ENCODE measurements at places on chromosomes 6 and 20. TPM values are rescaled to one million over a fixed set of nuclear protein-coding genes. Genes with fewer than 3 reads are reported as not detected.

Gene MAFB
- 128 TPM for polyA plus RNA-seq

Gene MYLK4
- 1.7 TPM for polyA plus RNA-seq

Gene CHRNA4
- 5.0 TPM for polyA plus RNA-seq

Gene FAM209B
- not detected for polyA plus RNA-seq

Gene NKX2-2
- not detected for polyA plus RNA-seq

Gene SPINT3
- not detected for polyA plus RNA-seq

- DNase-seq = no peak
Measured at GRCh38 chr6:10976571-10976970, 67.5 kb downstream of the ELOVL2 start.

GRCh38 chr20:1280195-1281102 lies 14.4 kb downstream of the SNPH start:
- DNase-seq = no peak

DNA sequence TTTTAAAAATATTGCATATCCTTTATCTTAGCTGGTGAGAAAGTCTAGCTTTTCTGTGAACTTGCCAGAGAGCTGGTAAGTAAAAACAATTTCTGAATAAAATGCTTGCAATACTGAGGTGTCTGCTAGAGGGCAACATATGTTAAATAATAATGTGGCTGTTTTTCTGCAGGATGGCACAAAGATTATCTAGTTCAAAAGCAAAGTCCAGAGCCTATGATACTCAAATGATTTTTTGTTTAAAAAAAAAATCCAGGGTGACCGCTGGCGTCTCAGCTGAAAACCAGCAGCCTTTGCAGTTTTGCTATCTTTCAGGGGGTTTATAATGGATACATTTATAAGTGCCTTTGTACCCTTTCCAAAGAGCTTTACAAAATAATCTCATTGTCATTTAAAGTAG lies 194.9 kb downstream of the PHACTR1 start:
- DNase-seq = no peak

- DNase-seq = no peak
Measured at GRCh38 chr20:25025091-25025861, 32.7 kb downstream of the ACSS1 start.

DNA sequence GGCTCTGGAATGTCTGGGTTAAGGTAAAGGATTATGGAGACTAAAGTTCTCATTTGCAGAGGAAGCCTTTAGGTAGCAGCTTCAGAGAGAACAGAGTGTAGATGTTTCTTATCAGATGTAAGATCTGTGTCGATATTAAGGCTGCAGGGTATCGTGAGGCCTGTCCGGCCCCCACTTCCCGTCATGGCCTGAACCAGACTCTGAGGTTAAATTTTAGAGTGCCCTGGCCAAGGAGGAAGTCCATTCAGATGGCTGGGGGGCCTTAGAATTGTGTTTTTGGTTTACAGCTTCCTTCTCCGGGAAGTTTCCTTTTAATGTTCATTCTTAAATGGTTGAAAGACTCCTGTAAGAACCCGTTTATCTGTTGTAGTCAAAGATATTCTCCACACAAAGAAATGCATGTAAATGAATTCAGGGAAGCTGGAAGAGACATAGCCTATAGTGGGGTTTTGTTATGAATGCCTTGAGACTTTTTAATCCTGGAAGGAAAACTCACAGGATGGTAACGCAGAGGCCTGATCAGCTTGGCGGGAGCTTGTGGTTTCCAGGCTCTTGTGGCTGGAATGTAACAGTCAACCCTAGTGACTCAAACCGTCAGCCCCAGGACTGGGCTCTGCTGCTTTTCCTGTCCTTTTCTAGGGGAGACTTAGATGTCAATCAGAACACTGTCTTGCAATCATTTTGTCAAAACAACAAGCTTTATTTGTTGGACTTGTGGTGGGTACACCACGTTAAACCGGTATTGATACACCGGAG lies 34.7 kb downstream of the KIF25 start:
- no peak for DNase-seq

- DNase-seq = no peak
Measured at GRCh38 chr6:115441651-115442050, 619.0 kb downstream of the FRK start.

DNA sequence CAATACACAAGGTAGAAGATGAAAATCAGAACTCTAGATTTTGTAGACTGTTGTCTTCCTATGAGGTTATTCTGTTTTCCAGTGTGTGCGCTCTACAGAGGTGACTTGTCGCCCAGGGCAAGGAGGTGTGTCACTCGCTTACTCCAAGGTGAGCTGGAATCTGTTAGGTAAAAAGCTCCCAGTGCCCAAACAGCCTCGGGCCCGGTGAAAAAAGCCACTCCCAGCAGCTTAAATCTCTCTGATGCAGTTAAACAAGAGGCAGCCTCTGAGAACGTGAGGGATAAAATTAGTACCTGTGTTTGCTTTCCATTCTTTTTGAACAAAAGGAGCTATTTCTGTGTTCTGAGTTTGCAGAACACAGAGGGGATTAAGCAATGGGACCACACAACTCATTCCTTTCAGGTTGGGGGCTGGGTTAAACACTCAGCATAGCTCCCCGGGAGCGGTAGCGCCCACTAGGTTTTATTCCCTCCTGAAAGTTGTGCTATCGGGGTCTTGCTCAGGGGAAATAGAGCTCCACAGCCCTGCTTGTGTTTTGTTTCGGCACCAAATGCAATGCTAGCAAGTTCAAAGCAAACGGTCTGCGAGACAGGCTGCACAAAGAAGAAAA lies 181.2 kb downstream of the FOXA2 start:
- DNase-seq = no peak

- DNase-seq = peak; percentile 12
Measured at GRCh38 chr20:56004007-56004406, 1.3 kb downstream of the CBLN4 start.

- DNase-seq = no peak
Measured at GRCh38 chr6:55918639-55919038, 43.2 kb upstream of the BMP5 start.

DNA sequence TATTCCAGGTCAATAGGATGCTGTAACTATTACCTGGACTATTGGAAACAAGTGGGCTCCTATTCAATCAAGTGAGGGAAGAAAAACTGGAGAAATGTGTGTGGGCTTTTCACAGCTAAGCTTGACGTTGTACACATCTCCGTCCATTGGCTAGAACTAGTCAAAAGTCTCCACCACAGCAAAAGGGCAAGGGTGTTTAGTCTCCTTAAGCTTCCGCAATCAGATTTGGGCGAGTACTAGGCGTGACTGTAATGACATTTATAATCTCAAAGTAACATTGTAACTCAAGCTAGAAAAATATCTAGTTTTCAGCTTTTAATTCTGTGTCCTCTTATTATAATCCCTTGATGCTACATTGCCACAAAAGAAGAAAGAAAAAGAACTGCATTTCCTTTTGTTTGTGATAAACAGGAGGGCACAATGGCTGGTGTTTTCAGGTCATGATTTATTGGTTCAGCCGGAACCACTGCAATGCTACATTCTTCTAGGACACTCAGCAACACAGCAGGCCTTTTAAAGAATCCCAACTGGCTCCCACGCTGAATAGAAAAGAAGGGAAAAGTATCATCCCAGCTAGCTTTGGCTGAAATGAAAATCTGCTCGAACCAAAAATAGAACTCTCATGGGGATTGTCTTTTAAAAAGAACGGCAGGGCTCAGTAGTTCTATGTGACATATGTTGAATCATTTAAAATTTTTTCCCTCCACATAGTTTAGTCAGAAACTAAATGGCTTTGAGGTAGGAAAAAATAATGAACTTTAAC lies 387.7 kb downstream of the BTBD3 start:
- no peak for DNase-seq

- DNase-seq = no peak
Measured at GRCh38 chr6:168817558-168818159, 376.7 kb downstream of the SMOC2 start.

GRCh38 chr20:49593466-49594142 lies 25.7 kb upstream of the PTGIS start:
- DNase-seq = no peak

DNA sequence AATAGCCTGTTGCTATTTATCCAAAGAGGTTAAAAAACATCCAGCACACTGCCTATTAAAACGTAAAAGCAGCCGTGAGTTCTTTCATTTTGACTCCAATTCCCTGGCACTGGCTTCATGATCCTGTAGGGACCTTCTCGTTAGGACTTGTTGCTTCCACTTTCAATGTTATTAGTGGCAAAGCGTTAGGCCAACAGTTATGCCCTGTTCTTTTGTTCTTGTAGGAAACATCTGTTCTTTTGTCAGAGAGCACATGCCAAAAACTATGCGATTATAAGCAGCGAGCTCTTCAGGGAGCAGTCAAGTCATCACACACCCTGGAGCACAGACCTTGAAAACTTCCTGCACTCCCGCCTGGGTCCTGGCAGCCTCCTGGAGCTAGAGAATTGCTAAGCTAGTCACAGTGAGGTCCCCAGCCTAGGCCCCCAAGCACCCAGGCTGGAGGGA lies 609.5 kb upstream of the ARID1B start:
- DNase-seq = no peak

GRCh38 chr20:62063315-62063980 lies 2.2 kb downstream of the TAF4 start:
- no peak for DNase-seq

DNA sequence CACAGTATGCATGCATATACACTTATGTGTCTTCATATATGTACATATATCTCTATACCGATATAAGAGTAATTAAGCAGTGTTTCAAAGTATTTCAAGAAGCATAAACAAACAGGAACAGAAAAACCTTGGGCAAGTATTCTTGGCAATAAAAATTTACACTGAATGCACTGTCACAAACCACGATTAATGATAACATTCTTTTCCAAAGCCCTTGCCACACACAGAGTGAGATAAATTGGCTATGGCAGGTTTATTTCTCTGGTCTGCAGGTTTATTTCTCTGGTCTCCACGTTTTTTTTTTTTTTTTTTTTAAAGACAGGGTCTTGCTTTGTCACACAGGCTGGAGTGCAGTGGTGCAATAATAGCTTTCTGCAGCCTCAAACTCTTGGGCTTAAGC lies 73.0 kb downstream of the PPP1R3G start:
- DNase-seq = no peak

DNA sequence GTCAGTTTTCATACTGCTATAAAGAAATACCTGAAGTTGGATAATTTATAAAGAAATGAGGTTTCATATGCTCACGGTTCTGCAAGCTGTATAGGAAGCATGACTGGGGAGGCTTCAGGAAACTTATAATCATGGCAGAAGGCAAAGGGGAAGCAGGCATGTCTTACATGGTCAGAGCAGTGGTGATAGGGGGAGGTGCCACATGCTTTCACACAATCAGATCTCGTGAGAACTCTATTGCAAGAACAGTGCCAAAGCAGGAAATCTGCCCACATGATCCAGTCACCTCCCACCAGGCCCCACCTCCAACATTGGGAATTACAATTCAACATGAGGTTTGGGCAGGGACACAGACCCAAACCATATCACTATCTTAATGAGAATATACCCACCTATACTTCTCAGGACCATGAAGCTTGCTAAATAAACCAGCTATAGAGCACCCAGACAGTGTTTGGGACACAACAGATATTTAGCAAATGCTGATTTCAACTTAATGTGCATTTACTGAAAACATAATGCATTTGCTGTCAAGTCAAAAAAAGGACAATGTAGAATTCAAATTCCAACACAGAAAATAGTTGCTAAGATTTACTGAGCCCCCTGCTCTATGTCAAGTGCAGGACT lies 63.8 kb downstream of the TNFRSF21 start:
- DNase-seq = no peak

DNA sequence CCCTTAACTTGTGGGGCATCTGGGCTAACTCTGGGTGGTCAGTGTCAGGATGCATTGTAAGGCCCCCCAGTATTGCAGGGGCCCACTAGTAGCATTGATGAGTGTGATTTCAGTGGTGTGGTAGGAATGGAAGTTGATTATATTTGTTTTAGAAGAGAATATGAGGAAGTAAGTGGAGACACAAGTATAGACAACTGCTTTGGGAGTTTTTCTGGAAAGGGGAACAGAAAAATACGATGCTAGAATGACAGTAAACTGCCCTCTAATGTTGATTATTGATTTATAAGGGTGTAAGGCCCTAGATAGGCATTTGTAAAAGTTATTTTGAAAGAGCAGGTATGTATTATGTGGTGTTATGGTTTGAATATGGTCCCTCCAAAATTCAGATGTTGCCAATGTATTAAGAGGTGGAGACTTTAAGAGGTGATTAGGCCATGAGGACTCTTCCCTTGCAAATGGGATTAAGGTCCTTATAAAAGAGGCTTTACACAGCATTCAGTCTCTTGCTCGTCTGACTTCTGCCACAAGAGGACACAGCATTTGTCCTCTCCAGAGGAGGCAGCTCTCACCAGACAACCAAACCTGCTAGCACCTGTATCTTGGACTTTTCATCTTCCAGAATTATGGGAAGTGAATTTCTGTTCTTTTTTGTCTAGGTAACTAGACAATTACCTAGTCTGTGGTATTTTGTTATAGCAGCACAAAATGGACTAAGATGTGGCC lies 135.9 kb upstream of the DTNBP1 start:
- no peak for DNase-seq

DNA sequence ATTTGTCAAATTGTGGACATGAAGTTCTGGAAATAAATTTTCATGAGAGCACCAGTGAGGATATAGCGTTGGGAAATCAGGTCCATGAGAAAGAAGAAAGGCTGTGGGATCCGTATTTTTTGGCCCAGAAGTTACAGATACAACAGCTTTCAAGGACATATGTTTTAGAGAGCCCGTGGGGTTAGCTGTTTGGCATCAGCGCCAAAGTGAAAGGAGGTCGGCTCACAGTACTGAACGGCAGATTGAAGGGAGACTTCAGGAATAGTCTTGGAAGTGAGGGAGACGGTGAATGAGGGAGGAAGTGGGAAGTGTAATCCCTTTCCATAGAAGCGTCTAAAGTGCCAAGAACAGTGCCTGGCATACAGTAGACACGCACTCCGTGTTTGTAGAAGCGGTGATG lies 31.8 kb downstream of the ZDHHC14 start:
- DNase-seq = no peak

DNA sequence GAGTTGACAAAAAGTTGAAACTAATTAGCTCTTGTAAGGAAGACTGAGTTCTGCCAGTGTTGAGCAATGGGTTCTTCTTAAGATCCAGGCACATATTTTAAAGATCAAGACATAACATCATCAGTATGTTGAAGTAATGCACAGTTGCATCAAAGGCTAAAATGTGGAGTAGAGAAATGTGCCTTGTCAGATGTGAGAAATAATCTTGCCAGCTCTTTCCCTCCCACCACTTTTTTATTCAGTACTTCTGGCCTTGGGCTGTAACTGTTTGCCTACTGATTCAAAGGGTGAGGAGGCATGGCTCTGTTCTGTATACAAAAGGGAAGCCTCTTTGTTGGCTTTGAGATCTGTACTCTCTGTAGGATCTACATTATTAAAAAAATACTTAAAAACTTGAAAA lies 13.1 kb downstream of the PKIB start:
- DNase-seq = no peak

GRCh38 chr6:155264693-155265320 lies 994 bp downstream of the CLDN20 start:
- DNase-seq = no peak

GRCh38 chr20:1693427-1693826 lies 35.8 kb upstream of the SIRPG start:
- no peak for DNase-seq
